Fibroblast of skin of left biceps (primary cell): ENCODE measurements at places on chromosomes 5 and 9.
A peak's percentile ranks its signal among the peaks of the same experiment; 100 is the strongest.

GRCh38 chr9:14307989-14308852 is 5.7 kb downstream of the NFIB start:
- DNase-seq: no peak

DNA sequence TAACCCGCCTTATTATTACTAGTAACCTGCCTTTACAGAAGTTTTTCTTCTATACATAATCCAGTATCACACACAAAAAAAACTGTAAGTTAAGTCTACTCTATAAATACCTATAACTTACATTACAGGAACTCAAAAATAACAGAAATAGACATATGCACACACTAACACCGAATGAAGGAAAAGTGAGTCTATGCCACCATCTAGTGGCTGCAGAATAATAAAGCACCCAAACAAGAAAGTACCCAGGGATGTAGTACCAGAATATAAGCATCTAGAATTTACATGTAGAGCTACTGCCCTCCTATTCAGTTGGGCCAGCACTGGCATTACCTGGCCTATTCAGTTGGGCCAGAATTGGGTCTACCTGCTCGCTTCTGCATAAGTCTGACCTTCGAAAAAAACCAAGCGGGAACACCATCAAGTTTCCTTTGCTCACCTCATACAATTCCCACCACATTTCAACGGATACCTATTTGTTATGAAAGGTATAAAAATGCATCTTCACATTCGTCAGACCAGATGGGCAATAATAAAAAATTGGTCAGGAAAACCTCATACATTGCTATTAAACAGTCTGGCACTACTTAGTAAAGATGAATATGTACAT is 4.0 kb upstream of the NIPSNAP3A start:
- DNase-seq: peak; percentile 37

DNA sequence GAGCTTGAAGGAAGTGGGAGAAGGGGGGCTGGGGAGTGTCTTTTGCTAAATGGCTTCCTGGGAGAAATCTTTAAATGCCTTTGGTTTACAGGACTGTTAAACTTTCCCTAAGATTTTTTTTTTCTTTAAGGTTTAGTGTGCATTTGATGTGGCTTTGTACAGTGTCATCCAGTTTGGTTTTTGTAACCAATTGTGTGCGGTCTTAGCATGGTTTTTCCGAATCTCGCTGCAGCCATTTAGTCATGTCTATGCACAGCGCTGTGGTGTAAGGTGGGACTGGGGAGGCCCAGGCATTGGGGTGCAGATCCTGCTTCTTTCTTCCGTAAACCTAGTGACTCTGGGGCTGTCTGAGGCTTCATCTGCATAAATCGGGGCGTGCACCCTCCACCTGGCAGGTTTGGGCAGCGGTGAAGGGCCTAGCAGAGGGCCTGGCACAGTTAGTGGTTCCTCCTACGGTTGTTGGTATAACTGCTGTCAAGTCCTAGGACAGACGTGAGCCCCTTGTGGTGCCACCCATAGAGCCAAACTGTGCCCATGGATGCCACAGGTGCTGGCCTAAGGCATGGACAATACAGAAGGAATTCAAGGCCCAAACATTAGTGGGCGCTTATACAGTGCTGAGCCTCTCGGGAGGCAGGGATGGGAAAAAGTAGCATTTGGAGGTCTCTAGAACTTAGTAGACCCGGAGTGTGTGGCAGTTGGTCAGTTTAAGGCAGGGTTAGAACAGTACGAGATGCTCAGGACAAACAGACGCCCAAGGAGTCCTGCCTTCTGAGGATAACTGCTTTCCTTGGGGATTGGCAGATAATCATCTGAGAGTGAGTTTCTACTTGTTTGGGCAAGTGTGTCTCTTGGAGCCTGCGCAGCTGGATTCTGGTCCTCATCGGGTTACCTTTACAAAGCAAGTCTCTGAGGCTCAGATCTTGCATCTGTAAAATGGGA is 1.5 kb downstream of the PRRC2B start:
- DNase-seq: no peak

DNA sequence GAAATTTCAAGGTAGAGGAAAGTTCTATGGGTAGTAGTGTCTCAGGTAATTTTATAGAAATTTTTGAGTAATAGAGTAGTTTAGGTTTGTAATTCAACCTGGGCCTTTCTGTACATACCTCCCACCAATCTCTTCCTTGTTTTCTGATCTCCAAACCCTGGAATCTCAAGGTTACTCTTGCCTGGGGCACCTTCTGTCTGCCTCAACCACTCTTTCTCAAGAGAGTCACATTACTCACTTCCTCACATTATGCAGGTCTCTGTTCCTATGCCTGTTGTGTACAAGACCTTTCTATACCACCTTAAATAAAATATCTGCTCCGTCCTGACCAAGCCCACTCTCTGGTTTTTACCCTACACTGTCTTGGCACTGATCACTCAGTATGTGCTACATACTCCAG is 412.6 kb upstream of the CTNND2 start:
- no peak for DNase-seq

- DNase-seq: no peak
Measured at GRCh38 chr9:7186175-7186574, 428.4 kb downstream of the KDM4C start.

DNA sequence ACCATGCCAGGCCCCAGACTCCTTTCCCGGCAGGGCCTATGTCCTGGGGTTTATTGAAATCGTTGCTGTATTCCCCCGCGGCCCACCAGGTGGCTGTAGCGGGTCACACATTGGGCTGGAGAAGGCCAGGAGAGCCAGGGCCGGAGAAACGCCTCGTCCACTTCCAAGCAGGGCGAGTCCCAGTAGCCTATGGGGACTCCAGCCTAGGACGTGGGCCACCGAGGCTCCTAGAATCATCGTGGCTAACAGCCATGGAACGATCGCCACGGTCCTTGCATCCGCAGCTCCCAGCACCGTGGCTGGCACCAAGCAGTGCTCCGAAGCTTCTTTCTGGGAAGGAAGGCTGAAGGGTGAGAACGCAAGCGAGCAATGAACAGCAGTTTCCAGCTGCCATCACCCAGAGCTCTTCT is 87.7 kb downstream of the ENTREP1 start:
- DNase-seq: no peak

DNA sequence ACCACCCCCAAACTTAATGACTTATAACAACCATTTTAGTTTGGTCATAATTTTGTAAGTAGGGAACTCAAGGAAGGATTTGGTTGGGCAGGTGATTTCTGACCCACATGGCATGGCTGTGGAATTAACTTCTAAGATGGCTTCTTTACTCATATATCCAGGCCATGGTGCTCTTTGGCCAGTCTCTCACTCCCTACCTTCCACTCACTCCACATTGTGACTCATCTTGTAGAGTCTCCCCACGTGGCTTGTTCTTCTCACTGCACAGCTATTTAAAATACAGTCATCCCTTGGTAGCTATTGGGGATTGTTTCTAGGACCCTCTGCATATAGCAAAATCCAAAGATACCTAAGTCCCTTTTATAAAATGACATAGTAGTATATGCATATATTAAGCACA is 76.6 kb upstream of the MAST4 start:
- DNase-seq: no peak

GRCh38 chr5:40428126-40428525 is 251.6 kb upstream of the PTGER4 start:
- no peak for DNase-seq

- DNase-seq: no peak
Measured at GRCh38 chr9:124793015-124793541, 16.1 kb downstream of the OLFML2A start.

GRCh38 chr9:13992138-13993088 is 321.5 kb downstream of the NFIB start:
- DNase-seq: no peak

DNA sequence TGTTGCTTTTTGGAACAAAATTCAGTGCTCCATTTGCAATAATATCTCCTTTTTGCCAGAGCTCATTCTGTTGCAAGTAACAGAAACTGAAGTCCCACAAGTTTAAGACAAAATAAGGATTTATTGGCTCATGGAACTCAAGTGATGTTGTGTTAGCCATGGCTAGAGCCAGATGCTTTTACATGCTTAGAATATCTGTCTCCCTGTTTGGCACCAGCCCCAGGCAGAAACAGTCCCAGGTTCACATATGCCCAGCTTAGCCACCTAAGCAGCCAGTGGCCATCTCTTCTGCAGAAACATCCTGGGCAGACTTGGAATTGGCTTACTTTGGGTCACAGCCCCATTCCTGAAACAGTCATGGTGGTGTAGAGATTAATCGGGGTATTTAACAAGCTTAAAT is 540.9 kb upstream of the SGCD start:
- DNase-seq: no peak

DNA sequence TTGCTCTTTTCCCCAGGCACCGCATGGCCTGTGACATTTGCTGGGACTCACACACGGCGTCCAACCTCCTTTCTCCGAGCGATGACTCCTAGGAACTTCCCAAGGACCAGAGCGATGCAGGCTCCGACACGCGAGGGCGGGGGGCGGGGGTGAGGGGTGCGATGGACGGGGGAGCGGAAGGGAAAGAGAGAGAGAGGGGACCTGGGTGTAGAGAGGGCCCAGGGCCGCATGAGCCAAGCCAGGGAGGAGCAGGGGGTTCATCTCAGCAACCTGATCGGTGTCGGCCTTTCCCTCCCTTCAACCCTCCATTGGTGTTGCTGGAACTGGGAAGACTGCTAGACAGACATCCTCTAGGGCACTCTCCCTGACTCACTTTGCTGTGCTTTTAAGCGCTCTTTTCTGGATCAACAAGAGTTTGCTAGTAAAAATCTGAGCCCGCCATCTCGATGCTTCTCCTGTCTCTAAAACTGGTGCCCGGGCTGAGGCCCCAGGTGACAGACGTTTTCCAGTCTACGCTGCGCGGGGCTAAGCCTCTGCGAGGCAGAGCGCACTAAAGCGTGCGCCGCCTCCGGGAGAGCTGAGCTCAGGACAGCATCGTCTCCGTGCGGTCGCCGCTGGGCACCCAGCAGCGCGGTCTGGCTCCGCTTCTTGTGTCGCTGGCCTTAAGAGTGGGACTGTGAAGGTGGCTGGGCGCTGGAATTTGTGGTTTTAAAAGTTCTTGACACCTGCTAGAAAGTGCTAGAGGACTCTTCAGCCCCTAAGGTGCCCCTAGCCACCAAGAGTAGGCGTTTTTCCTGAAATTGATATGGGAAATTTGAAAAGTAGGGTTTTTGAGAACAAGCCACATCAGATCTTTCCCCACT is 1.0 kb upstream of the TSLP start:
- DNase-seq: no peak

- peak; percentile 50 for DNase-seq
Measured at GRCh38 chr5:73338256-73339050, 110.1 kb downstream of the FOXD1 start.

DNA sequence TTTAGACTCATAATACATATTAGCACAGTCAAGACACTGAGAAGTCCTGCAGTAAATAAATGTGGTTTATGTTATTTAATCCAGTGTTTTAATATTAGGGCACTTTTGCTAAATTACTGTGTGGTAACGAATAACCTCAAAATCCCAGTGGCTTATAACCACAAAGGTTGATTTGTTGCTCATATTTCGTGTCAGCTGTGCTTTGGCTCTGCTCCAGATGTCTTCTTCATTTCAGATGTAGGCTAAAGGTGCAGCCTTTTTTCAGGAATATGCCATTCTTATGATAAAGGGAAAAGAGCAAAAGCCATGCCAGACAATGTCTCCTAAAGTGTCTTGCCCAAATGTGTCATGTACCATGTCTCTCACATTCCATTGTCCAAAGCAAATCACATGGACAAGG is 144.8 kb downstream of the BRINP1 start:
- DNase-seq: no peak

GRCh38 chr5:89208392-89208791 is 325.4 kb upstream of the MEF2C start:
- DNase-seq: no peak

DNA sequence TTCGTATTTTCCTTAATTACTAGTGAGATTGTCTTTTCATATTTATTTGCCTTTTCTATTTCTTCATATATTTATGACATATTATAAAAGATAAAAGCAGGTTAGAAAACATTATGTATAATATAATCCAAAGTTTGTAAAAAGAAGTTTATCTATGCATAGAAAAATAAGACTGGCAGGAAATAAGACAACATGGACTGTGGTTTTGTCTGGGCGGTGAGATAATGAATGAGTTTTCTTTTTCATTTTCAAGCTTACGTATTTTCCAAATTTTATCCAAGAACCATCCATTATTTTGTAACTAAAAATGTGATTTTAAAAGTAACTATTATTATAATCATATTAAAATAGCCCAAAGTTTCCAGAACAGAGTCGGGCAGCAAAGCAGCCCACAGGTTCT is 109.8 kb upstream of the MVB12B start:
- no peak for DNase-seq

DNA sequence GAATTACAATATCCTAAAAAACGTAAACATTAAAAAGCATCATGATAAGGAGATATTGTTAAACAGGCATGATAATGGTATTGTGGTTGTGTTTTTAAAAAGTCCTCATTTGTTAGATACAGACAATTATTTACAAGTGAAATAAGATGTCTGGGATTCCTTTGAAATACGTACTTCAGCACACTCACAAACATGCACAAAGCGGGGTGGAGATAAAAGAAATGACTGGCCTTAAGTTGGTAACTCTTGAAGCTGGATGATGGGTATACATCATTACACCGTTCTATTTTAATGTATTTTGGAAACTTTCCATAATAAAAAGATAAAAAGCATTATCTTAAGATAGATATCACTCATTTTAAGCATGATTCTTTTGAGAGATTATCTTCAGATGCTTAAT is 1.0 kb downstream of the FAM200C start:
- no peak for DNase-seq

DNA sequence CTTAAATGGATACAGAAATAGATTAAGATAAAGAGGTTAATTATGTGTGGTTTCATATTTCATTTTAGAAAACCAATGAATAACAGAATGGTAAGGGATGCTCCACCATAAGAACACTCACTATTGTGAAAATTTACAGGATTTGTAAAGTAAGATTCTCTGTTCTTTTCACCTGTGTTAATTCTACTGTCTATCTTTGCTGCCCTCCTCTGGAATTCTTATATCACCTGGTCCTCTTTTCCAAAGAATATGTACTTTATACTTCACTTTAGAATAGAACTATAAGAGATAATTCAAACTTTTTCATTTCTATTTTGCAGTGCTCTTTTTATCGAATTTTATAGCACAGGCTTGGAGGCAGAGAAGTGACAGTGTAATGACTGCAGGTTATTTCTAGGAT is 213.4 kb downstream of the LURAP1L start:
- no peak for DNase-seq

- DNase-seq: no peak
Measured at GRCh38 chr5:34597034-34598027, 58.8 kb upstream of the RAI14 start.

DNA sequence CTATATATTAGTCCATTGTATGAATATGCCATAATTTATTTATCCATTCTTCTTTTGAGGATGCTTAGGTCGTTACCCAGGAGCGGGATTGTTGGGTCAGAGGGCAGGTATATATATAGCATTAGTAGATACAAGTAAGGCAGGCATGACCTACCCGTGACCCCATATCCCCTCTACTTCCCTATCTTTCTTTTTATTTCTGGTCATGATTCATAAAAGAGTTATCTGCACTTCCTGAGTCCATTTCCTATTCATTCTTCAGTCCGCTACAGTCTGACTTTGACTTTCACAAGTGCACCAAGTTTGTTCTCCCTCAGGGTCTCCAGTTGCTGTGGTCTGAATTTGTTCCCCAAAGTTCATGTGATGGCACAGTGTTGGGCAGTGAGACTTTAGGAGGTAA is 6.9 kb downstream of the RHOBTB3 start:
- no peak for DNase-seq
